ENCODE measurements at places on chromosomes 12 and 14.
A peak's percentile ranks its signal among the peaks of the same experiment; 100 is the strongest.

- DNase-seq, result no peak
Observed at GRCh38 chr14:77172916-77173315, 8.7 kb upstream of the TMEM63C start.

GRCh38 chr14:53252141-53252540 lies 99.0 kb upstream of the DDHD1 start:
- no peak for DNase-seq

DNA sequence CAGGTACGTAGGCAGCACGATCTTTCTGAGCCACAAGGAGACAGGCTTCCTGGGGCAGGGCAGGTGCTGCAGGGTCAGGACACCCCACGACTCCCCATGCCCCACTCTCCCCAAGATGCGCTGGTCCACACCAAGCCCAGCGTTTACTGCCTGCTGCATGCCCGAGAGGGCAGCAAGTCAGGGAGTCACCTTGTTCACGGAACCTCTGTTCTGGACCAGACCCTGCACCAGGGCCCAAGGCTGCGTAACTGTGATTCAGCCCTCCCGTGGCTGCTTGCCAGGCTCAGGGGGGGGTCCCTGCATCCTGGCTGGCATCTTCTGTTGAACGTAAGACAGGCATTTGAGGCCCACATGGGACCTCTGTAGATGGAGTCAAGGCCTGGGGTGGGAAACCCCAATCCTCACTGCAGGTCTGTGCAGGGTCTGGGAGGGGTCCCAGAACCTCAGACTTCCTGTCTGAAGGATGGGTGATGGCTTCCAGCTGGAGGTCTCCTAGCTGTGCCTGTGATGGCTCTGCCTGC lies 228.6 kb upstream of the RTL1 start:
- no peak for DNase-seq

GRCh38 chr14:87996291-87996592 lies 3.3 kb upstream of the GALC start:
- DNase-seq, result no peak

- DNase-seq, result no peak
Observed at GRCh38 chr12:104435175-104435574, 21.6 kb upstream of the CHST11 start.

DNA sequence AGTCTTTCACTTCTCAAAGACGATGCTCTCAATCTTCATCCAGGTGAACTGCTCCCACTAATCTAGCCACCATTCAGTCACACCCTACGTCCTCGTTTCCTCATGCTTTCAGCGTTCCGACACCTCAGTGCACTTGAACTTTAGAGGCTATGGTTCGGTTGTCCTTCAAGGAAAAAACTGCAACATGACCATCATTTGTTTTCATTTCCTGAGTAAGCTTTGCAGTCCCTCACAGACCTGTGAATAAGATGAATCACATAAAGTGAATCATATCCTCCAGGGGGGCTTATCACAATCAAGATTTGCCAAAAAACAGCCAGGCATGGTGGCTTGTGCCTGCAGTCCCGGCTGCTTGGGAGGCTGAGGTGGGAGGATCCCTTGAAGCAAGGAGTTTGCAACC lies 80.2 kb downstream of the TMCC3 start:
- DNase-seq, result no peak

- DNase-seq, result peak; percentile 81
Observed at GRCh38 chr14:105088812-105089745, 23.8 kb upstream of the GPR132 start.

GRCh38 chr12:27588776-27589175 lies 64.8 kb downstream of the PPFIBP1 start:
- DNase-seq, result no peak

DNA sequence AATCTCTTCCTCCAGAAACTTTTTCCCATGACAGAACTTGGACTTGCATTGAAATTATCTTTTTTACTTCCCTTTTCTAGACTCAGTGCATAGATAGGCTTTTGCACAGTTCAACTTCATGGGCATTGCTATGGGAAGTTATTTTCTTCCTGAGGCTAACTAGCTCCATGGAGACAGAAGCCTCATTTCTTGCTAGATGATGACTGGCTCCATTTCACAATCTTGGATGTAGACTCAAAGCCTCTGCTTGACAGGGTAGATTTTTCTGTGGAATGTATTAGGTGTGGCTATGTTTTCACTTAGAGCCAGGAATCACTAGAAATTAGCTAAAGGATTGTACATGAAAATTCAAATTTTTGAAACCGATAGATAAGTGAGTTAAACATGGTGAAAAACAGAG lies 884.1 kb upstream of the MGAT4C start:
- no peak for DNase-seq

GRCh38 chr14:80982711-80983110 lies 27.3 kb downstream of the TSHR start:
- DNase-seq, result no peak

GRCh38 chr12:98885778-98886177 lies 240.7 kb downstream of the APAF1 start:
- DNase-seq, result no peak

GRCh38 chr14:32327255-32327961 lies 1.7 kb upstream of the AKAP6 start:
- DNase-seq, result no peak

DNA sequence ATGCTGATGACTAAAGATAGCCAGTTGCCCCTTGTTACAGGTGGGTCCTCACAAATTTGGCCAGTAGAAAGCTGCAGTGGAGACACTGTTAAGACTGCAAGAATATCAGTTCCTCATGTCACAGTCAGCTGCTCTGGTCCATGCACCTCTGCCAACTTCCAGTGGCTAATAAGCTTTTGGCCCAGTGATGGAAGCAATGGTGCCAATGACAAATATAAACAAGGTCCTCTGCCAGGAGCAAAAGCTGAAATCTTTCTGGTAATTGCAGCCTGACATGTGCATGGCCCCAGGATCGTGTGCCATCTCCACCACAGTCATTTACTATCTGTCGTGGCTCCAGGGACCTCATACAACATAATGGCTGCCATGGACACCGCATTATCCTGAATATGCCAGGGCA lies 85.4 kb upstream of the TMEM260 start:
- DNase-seq, result no peak

GRCh38 chr14:99879401-99880295 lies 86.4 kb downstream of the EML1 start:
- DNase-seq, result no peak

DNA sequence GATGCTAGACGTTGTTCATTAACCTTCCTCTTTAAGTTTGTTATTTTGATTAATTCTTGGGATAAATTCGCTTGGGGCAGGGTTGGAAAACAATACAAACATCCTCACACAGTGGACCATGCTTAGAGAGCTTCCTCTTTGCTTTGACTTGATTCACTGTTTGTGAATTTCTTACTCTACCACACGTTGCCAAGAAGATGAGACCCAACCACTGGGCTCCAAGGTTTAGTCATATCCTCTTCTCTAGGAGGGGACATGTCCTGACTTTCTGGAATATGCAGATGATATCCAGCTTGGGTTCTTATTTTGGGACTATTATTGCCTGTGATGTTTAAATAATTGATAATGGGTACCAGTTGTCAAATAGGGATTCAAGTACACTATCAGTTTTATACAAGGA lies 428.2 kb downstream of the ATP23 start:
- DNase-seq, result no peak

GRCh38 chr14:59565087-59565486 lies 11.5 kb downstream of the CCDC175 start:
- DNase-seq, result no peak

DNA sequence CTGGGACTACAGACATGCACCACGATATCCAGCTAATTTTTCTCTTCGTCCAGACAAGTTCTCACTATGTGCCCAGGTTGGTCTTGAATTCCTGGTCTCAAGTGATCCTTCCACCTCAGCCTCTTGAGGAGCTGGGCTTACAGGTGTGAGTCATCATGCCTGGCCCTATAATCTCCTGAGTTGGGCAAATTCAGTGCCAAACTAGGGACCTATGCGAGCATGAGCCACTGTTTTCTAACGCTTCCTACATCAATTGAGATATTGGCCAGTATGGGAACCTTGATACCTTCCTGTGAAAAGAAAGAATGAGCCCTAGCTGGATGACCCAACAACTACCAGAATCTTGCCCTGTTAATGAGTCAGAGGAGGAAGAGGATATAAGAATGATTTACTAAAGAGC lies 585.2 kb downstream of the C12orf50 start:
- no peak for DNase-seq

DNA sequence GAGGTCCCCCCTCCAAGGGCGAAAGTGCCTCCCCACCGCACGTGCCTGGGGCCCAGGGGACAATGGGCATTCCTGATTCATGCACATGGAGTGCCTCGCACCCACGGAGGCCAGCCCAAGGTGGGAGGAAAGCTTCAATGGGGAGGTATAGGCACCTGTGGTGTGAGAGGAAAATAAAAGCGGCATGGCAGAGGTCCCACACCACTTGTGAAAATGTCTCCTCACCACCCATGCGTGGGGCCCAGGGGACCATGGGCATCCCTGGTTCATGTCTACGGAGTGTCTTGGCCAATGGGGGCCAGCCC lies 384.7 kb downstream of the ALG10 start:
- DNase-seq, result no peak

GRCh38 chr12:18837505-18837904 lies 99.6 kb downstream of the CAPZA3 start:
- no peak for DNase-seq

GRCh38 chr12:22543246-22544037 lies 900 bp downstream of the C2CD5 start:
- DNase-seq, result peak; percentile 42

DNA sequence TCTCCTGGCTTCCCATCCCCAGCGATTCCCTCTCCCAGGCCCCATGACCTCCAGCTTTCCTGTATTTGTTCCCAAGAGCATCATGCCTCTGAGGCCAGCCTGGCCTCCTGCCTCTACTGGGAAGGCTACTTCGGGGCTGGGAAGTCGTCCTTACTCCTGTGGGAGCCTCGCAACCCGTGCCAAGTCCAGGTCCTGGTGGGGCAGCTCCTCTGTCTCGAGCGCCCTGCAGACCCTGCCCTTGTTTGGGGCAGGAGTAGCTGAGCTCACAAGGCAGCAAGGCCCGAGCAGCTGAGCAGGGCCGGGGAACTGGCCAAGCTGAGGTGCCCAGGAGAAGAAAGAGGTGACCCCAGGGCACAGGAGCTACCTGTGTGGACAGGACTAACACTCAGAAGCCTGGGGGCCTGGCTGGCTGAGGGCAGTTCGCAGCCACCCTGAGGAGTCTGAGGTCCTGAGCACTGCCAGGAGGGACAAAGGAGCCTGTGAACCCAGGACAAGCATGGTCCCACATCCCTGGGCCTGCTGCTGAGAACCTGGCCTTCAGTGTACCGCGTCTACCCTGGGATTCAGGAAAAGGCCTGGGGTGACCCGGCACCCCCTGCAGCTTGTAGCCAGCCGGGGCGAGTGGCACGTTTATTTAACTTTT lies 14.3 kb downstream of the C12orf43 start:
- DNase-seq, result no peak

DNA sequence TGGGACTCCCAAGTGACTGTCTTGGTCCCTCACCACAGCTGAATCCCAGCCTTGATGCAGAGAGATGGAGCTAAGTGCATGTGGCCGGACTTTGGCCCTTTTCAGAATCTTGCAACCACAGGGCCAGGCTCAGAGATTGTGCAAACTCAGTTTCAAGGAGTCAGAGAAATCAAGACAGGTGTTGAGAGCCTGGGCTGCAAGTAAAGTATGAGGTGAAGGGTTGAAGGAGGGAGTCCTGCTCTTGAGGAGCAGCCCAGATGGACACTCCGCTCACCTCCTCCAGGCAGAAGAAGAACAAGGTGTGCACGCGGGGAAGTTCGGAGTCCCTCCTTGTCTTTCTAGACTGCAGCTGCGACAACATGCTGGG lies 6.3 kb upstream of the BMP4 start:
- DNase-seq, result no peak

GRCh38 chr12:1796515-1797010 lies 23.8 kb upstream of the LRTM2 start:
- no peak for DNase-seq

GRCh38 chr12:121283841-121284240 lies 12.7 kb downstream of the CAMKK2 start:
- DNase-seq, result no peak

- no peak for DNase-seq
Observed at GRCh38 chr14:72796935-72797334, 97.0 kb downstream of the DPF3 start.

DNA sequence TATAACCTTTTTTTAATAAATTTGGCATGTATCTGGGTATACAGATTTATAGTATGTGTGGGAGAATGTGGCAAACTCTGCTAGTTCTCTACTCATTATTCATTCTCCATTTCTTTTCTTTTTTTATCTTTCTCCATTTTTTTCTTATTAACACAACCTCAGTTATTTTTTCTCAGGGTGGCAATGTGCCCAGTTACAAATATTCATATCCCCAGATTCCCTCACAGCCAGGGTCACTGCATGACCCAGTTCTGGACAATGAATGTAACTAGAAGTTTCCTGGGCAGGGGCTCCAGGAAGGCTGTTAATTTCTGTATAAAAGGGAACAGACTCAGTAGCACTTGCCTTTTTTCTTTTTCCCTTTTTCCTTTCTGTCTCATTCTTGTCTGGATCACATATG lies 95.6 kb downstream of the VCPKMT start:
- no peak for DNase-seq

- DNase-seq, result no peak
Observed at GRCh38 chr14:70555890-70556289, 21.1 kb upstream of the ADAM20 start.

- DNase-seq, result no peak
Observed at GRCh38 chr12:94596596-94596995, 53.8 kb downstream of the TMCC3 start.

DNA sequence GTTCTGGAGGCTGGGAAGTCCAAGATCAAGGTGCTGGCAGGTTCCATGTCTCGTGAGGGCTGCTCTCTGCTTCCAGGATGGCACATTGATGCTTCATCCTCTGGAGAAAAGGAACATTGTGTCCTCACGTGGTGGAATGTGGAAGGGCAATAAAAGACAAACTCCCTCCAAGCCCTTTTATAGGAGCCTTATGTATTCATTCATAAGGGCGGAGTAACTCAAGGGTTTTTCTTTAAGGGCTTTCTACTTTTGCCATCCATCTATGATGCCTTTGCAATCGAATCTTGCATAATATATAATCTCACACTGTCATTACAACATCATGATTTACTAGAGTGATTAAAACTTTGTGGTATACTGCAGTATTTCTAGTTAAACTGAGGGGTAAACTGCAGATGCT lies 132.7 kb upstream of the DDHD1 start:
- DNase-seq, result no peak

DNA sequence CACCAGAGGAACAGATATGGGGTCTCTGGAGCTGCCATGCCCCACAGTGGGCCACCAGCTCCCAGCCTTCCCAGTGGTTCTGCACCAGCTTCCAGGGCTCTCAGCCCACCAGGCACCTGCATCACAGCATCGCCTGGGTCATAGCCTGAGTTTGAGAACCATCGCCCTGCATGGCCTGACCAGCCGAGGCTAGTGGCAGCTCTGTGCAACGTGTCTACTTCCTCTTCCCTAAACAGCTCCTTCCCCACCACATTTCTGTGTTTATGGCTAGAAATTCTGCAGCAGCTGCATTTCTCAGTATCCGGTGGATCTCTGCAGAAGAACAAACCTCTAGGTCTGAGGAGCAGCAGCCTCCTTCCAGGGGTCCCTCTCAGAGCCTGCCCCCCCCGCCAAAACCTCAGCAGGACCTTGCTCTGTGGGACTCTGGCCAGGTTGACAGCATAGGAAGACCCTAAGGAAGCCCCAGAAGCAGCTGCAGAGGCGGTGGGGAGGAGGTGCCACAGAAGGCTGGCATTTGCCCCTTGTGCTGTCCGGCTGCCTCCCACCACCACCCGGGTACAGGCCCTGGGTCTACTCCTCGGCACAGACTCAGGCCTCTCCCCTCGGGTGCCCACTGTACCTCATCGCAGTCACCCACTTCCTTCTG lies 47.7 kb downstream of the PSMA6 start:
- DNase-seq, result no peak
